ENCODE measurements at places on chromosomes 12 and 14. TPM values are rescaled to one million over a fixed set of nuclear protein-coding genes. Genes with fewer than 3 reads are reported as not detected.
A peak's percentile ranks its signal among the peaks of the same experiment; 100 is the strongest.

DNA sequence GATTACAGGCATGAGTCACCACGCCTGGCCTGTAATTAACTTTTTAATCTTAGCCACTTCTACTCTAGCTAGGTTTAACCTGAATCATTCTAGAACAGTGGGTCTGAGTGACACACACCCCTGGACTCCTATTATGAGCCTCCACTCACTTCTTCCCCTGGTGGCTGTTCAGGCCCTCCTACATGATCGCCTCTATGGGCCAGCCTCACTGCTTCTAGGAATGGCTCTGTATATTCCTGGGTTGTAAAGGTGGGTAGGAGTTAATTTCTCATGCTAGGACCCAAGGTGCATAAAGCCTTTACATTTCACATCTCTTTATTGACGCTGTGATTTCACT lies 8.0 kb upstream of the RNU6-8 start:
- no peak for DNase-seq

GRCh38 chr12:64656429-64656828 lies 46.1 kb downstream of the RASSF3 start:
- DNase-seq, result no peak

DNA sequence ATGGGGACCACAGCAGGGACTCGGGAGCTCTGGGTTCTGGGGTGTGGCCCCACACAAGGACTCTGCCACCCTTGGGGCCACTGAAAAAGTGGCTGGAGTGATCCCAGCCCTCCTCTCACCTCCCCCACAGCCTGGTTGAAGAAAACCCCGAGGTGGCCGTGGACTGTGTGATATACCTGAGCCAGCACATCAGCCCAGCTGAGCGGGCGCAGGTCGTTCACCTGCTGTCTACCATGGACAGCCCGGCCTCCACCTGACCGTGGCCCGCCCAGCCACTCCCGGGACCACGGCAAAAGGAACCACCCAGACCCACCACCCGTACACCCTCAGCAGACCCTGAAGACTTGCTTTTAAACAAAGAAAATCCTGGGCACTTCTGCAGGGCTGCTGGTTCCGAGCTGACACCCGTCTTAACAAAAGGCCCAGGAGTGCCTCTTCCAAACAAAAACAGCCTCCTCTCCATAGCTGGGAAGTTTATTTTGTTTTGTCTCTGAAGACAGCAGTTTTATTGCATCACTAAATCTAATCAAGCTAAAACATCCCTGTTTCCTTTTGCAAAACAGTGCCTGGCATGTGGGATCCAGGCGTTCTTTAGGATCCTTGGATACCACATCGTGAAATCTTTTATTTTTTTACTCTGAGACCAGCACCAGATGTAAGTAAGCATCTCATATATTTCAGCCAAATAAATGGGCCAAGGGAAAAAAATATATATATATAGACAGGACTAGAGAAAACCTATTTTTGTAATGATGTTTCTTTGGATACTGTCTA lies 42.8 kb downstream of the FOXN4 start:
- no peak for DNase-seq

DNA sequence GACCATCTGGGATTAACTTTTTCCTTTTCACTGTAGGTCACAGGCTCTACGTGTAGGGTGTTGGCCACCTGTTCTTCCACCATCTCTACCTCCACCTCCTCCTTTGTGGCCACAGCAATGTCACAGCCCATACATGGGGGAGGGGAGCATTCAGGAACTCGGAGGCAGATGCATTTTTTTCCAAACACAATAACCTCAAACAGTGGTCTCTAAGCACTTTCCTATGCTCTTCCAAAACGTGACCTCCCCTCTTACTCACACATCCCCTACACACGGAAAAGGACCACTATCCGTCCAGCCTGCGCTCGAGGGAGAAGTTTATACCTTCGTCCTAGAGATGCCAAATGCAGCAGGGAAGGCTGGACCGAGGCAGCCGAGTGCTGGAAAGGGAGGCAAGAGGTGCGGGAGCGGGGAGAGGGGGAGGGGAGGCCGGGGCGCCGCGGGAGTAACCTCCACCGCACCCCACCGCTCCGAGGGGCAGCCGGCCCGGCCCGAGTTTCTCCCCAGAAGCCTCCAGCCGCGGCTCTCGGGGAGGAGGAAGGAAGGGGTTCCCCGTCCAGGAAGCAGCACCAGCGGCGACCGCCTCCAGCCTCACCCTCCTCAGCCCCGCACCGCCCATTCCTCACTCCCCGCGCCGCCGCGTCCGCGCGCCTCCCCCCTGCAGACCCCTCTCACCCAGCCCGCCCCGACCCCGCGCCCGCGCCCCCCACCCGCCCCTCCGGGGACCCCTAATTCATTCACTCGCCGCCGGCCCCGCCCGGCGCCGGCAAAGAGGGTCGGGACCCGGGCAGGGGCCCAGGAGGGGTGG lies 594 bp downstream of the KRAS start:
- no peak for DNase-seq

DNA sequence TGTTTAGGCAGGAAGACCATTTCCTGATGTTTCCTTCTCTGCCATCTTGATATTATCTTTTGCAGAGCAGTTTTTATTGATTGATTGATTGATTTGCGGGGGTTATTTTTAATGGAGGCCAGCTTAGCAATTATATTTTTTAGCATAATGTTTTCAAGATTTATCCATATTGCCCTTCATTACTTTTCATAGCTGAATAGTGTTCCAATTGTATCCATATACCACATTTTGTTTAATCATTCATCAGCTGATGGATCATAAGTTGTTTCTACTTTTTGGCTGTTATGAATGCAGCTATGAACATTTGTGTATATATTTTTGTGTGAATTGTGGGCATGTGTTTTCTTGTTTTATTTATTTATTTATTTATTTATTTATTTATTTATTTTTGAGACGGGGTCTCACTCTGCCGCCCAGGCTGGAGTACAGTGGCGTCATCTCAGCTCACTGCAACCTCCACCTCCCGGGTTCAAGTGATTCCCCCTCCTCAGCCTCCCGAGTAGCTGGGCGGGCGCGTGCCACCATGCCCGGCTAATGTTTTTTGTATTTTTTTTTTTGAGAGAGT lies 20.9 kb upstream of the RCOR1 start:
- DNase-seq, result no peak

DNA sequence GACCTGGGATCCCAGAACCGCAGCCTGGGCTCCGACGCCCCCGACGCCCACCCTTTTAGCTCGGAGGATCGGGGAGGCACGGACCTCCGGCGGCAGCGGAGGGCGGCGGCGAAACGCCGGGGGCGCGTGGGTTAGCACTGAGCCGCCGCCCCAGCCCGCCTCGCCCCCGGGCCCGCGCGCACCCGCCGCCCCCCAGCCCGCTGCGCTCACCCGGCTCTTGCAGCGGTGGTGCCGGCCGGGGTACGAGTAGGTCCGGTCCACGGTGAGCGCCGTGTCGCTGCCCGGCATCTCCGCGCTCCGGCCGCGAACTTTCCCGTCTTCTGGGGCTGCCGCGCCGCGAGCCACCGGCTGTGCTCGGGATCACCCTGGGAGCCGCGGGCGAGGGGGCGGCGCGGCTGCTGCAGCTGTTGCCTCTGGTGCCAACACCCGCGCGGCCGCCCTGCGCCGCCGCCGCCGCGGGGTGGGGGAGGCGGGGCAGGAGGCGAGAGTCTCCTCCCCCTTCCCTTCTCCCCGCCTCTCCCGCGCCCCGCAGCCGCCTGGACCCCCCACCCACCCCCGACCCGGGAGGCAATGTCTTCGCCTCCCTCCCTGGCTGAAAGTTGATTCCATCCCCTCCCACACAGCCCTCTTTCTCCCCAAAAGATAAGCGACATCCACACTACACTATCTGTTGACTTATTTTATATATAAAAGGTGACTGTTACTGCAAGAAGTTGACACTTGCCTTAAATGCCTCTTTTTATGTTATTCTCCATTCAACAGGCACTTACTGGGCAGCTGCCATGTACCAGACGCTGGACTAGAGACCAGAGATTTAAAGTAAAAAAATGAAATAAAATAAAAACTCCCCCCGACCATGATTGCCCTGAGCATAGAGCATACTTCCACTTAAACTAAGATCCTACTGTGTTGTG lies at the start of gene TMCC3:
Gene TMCC3, minus strand, starts transcription at position 415 of the 914 bp plus-strand sequence. Its CDS starts 127 bp downstream, at position 288.
- peak; percentile 68 for DNase-seq

- DNase-seq, result no peak
Measured at GRCh38 chr12:119936705-119937311, 52.2 kb upstream of the BICDL1 start.

DNA sequence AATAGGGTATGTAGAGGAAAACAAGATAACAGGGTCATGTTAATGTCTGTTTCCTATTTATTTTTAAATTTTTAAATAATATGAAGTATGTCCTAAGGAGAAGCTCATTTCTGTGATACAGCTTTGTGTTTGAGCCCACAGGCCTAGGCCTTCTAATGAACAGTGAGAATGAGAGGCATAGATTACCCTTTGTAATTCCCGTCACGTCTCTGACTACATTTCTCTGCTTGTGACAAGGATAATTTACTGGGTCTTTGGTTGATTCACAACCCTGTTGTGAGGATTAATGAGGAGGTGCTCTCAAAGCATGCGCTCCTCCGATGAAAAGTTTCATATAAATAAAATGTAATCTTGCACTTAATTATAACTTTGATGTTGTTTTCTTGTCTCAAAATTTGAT lies 56.1 kb downstream of the SYT10 start:
- no peak for DNase-seq

- no peak for DNase-seq
Measured at GRCh38 chr14:100346306-100347091, 23.4 kb downstream of the SLC25A47 start.

DNA sequence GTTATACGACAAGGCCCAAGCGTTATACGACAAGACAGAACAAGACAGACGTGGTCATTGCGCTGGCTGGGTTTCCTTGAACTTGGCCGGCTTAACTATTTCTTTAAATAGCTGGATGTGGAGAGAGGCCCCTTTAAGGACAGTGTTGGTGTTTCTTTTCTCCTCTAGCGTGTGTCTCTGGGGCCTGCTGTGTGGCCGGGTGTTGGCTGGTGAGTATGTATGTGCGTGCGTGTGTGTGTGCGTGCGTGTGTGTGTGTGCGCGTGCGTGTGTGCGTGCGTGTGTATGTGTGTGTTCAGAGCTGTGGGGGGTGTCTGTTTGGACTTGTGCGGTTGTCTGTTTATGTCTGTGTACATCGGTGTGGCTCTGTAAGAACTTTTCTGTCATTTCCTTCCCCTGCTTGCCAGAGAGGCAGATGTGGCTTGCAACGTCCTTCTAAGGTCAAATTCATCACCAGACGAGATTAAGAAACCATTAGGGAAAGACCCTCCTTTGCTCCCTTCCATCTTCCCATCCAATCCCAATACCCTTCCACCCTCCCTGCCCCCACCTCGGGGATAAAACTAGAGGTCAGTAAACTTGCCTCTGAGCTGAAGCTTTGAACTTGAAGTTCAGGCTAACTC lies 78.6 kb upstream of the TBX3 start:
- DNase-seq, result no peak

The KLRF1 gene
- total RNA-seq, result not detected

The KRT5 gene
- 7,365 TPM for total RNA-seq

The MYF6 gene
- not detected for total RNA-seq

The KCNJ8 gene
- total RNA-seq, result not detected

The SLC39A2 gene
- total RNA-seq, result not detected

The DERA gene
- total RNA-seq, result 45.7 TPM
